ENCODE measurements at places on chromosomes 6 and 20. TPM values are rescaled to one million over a fixed set of nuclear protein-coding genes. Genes with fewer than 3 reads are reported as not detected.

Gene SYCP2
- 0.04 TPM for total RNA-seq

Gene ANGPT4
- total RNA-seq = not detected

Gene TFAP2A
- 28.4 TPM for total RNA-seq

Gene MYL9
- total RNA-seq = 8.3 TPM

Gene SLCO4A1
- total RNA-seq = 0.38 TPM

Gene LY6G5C
- 0.76 TPM for total RNA-seq

Gene C4B
- 2.4 TPM for total RNA-seq

Gene GSTA3
- not detected for total RNA-seq

Gene GHRH
- total RNA-seq = not detected

Gene PAX1
- total RNA-seq = not detected

Gene LAMA2
- total RNA-seq = 0.30 TPM

Gene SLC26A8
- not detected for total RNA-seq

Gene MUCL3
- total RNA-seq = not detected

Gene ZSCAN31
- 1.9 TPM for total RNA-seq

Gene KCNK15
- under 0.01 TPM for total RNA-seq

Gene PXDC1
- total RNA-seq = 59.0 TPM

Gene DYNLT2
- total RNA-seq = 0.34 TPM

Gene HUS1B
- total RNA-seq = 0.55 TPM

Gene ABHD16B
- not detected for total RNA-seq

Gene OR2H2
- not detected for total RNA-seq

Gene HLA-DRB5
- not detected for total RNA-seq

Gene SMLR1
- total RNA-seq = not detected

Gene SEL1L2
- not detected for total RNA-seq

Gene NMBR
- 0.11 TPM for total RNA-seq

Gene MAS1
- not detected for total RNA-seq

Gene RFX6
- not detected for total RNA-seq

Gene COL9A3
- 6.2 TPM for total RNA-seq

Gene APMAP
- total RNA-seq = 83.0 TPM

Gene ZNF311
- total RNA-seq = 0.84 TPM

Gene C20orf96
- total RNA-seq = 0.15 TPM

Gene PXT1
- total RNA-seq = not detected

Gene RAD21L1
- not detected for total RNA-seq

Gene KIFC1
- 14.0 TPM for total RNA-seq

Gene PLAGL1
- total RNA-seq = 0.62 TPM

Gene EGFL8
- total RNA-seq = 1.0 TPM

Gene CDC25B
- total RNA-seq = 103 TPM

Gene SRPK1
- total RNA-seq = 62.6 TPM

Gene CD24
- 175 TPM for total RNA-seq

Gene RIMS1
- 0.08 TPM for total RNA-seq

Gene HFE
- 9.2 TPM for total RNA-seq

All from hair follicular keratinocyte (primary cell).